Thoracic aorta (tissue), 2 donors: ENCODE measurements at places on chromosomes 7 and 10.

DNA sequence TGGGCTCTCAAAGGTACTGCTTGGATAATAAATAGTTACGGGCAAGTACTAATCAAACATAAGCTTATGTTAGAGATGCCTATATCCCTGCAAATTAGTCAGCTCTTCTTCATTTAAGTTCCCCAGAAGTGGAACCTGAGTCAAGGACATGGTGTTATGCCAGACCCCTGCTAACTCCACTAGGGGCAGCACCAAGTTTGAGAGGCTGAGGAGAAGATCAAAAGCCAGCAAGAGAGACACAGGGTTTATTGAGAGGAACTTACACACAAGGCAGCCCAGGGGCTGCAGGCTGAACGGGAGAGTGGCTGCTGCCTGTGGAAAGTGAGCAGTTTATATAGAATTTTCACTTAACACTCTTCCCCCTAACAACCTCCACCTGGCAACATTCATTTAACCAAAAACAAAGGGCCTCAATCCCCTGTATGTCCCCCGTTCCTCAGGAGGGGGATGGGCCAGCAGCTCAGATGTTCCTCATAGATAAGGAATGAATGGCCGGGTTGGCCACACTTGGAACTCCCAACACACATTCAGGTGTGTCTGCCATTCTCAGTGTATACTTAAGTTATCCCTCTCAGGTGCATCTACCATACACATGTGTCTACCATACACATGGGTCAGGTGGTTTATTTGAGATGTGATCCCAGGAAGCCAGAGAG, 62.6 kb upstream of the GHITM start:
- no peak for DNase-seq

DNA sequence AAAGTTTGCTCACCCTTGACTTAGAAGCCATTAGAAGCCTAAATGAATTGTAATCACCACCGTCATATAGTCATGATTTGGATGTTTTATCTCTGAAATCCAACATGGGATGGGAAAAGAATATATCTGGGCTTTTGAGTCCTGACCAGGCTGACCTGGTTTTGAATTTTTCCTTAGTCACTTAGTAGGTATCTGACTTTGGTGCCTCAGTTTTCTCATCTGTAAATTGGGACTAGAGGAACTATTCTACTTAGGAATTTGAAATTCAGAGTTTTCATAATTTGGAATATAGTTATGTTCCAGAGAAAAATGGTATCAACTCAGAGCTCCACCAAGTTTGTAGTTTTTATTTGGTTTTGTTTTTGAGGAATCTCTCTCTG, 40.9 kb downstream of the SHOC2 start:
- DNase-seq: no peak

DNA sequence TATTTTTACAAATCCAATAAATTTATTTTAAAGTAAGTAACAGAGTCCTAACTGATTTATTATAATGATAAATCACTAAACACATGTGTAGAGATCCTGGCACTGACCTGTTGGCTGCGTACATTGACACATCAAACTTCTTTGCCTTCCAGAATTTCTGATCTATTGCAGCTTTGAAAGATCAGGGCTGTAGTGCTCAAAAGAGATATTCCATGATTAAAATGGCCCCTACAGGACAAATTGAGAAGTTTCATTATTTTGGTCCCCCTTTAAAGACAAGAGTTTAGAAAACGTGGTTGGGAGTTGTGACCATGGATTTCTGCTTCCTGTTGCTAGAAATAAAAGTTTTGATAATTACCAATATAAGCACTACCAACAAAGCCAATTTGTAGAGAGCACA, 87.7 kb upstream of the PDK4 start:
- no peak for DNase-seq

- DNase-seq: no peak
These were observed 384 bp upstream of the TMEM229A start for GRCh38 chr7:124033095-124033806.

- no peak for DNase-seq
These were observed 274.2 kb downstream of the DPP6 start for GRCh38 chr7:154326421-154326820.

- DNase-seq: no peak
These were observed 122.7 kb upstream of the STEAP4 start for GRCh38 chr7:88429382-88429781.

GRCh38 chr7:94525923-94526322, 16.3 kb downstream of the CASD1 start:
- no peak for DNase-seq

GRCh38 chr7:123271231-123271630, 71.5 kb upstream of the SLC13A1 start:
- DNase-seq: no peak

DNA sequence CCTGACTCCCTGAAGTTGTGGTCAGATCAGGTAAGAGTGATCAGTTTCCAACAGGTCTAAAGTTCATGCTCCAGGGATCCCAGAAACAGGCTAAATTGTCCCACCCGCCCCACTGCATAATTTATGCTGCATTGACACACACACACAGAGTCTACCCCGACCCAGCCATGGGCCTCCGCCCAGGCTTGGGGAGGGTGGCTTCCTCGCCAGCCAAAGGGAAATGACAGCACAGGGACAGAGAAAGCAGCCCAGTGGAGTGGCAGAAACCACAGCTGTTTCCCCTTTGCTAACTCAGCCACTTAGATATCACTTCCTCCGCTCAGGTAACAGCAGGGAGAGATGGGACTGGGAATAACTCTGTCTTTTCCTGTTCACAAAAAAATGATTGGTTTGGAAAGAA, 9.4 kb downstream of the SH3PXD2A start:
- no peak for DNase-seq

DNA sequence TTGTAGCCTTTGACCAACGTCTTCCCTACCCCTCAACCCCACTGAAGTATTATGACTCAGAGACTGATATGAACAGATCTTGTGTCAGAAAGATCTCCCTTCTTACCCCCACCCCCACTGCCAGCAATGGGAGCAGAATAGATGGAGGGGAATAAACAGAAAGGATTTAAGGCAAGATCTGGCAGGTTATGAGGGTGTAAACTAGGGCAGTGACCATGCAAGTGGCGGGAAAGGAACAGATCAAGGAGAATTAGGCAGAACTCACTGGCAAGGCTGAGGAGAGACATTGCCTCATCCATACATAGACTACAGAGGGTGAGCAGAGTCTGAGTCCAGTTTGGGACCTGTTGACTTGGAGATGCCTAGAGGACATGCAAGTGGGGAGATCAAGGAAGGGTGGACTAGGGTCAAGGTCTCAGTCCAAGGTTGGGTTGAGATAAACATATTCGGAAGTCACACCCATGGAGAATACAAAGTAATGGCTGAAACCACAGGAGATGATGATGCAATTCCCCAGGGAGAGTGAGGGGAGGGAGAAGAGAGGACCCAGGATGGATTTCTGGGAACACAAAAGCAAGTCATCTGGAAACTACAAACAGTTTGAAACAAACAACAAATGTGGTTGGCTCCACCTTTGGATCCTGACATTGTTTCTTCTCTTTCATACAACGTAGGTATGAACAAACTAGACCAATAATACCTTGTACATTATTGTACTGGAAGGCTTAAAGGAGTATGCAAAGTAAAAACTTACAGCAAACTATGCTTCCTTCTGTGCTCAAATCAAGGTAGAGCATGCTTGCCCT, 44.9 kb upstream of the IL6 start:
- no peak for DNase-seq

DNA sequence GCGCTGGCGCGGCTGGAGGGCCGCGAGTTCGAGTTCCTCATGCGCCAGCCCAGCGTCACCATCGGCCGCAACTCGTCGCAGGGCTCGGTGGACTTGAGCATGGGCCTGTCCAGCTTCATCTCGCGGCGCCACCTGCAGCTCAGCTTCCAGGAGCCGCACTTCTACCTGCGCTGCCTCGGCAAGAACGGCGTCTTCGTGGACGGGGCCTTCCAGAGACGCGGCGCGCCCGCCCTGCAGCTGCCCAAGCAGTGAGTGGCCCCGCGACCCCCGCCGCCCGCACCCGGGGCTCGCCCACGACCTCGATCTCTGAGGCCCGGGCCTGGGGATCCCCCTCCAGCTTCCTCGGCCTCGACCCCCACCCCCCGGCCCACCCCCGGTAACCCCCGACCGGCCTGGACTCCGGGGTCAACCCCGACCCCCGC, 537 bp downstream of the FOXK1 start:
- DNase-seq: no peak

DNA sequence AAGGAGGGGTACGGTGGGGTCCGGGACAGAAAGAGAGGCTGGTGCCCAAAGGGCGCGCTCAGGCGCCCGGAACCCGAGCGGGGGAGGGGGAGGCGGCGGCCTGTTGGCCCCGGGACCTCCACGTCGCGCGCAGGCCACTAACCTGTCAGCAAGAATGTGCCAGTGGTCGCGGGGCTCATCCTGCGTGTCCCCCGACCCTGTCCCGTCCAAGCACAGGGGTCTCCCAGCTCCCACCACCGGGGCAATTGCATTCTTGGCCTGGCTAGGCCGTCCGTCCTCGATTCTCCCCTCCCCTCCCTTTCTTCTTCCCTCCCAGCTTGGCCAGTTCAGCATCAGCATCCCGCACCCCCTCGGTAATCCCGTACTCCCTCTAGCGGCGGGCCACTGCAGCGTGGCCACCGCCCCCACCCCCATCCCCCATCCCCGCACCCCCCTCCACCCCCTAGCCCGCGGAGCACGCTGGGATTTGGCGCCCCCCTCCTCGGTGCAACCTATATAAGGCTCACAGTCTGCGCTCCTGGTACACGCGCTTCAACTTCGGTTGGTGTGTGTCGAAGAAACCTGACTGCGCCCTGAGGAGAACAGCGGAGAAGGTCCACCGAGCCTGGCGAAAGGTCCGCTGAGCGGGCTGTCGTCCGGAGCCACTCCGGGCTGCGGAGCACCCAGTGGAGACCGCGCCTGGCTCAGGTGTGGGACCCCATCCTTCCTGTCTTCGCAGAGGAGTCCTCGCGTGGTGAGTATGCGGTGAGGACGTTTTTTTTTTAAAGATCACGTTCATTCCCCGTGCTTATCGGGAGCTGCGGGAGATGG, at the start of gene SGCE:
TSS of gene SGCE (minus strand) at position 286 of the 810 bp plus-strand sequence. CDS start at position 251, 35 bp downstream.
- no peak for DNase-seq

- DNase-seq: no peak
These were observed 121.5 kb downstream of the TNS3 start for GRCh38 chr7:47460251-47460989.

DNA sequence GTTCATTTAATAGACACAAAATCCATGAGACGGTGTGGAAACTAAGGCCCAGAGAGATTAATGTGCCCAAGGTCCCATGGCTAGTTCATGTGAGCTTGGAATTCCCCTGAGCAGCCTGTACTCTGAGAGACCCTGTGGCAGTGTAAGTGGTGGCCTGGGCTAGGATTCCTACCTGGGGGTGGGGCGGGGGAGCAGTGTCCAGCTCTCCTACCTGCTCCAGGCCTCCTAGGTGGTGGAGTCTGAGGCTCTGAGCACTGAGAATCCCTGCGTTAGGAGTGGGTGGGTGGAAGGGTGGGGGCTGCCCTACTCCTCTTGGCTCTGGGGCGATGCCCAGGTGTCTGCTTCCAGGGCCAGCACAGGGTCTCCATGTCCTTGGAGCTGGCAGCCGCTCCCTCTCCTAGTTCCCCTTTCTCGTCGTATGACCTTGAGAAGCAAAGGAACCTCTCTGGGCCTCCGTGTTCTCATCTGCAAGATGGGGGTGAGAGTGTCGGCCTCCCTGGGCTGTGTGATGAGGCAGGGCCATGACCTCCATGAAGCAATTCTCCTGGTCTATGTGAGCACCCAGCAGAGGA, 2.5 kb downstream of the SNCG start:
- DNase-seq: peak; percentile 1

GRCh38 chr7:148253629-148254028, 336.9 kb upstream of the C7orf33 start:
- no peak for DNase-seq

GRCh38 chr10:118214776-118215175, 127.3 kb downstream of the FAM204A start:
- DNase-seq: no peak

DNA sequence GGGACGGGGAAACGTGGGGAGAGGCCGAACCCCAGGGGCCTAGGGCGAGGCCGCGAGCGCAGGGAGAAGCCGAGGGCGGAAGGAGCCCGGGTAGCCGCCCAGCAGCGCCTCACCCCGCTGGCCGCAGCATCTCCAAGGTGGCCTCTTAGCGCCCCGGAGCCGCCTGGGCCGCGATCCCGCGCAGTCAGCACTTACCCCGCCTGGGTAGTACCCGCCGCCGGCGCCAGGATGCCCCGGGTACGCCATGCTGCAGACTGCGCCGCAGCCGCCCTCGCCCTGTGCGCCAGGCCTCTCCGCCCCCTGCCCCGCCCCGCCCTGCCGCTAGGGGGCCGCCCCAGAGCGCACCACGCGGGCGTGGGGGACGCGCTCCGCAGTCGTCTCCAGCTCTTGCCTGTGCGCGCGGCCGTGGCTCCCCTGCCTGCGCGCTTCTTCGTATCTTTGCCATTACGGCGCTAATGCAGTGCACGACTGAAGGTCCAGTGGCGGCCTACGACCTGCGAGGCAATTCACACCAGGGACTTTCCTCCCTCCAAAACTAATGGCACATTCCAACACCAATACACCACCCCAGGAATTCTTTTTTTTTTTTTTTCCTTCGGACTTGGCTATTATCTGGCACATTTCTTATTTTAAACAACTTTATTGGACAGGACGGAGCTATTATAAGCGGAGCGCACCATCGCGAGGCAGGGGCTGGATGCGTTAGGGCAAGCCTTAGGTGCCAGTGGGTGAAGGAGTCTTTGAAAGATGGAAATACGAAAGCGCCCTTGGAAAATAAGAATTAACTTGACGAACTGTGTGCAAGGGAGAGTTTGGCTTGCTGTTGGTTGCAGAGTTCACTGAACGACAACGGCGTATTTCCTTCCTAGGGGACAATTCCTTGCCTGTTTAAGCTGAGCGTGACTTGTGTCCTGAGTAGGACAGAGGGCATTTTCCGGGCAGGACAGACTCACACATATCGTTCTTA, at the start of gene SRI:
TSS of gene SRI (minus strand) at position 258 of the 967 bp plus-strand sequence. CDS start at position 246, 12 bp downstream.
- DNase-seq: peak; percentile 54

GRCh38 chr10:65845916-65846315, 1079.9 kb upstream of the LRRTM3 start:
- no peak for DNase-seq

DNA sequence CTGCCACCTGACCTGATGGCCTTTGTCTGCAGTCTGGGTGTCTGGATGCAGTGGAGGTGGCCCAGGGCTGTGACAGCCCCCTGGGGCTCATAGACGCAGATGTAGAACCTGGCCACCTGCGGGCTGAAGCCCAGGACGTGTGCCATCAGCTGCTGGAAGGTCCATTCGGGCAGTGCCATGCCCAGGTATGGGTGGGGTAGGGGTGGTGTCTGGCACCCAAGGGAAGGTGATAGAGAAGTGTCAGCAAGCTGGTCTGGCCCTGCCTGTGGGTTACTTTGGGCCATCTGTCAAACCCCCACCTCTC, 6.1 kb upstream of the ZNF467 start:
- DNase-seq: no peak

DNA sequence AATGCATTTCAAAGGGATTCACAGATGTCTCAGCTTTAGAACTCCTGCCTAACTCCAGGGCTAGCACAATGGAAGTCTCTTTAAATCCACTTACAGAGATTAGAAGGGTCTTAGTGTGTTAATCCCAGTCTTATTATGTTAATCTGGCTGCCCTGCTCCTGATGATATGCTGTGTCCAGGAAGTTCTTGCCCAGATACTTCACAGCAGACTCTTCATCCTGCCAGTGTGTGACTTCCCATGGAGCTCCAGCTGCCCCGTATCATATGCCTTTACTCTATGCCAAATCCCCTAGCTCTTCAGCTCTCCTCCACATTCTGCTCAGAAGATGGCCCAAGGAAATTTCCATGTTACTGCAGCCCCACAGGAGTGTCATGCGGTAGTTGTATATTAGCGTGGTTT, 533.8 kb downstream of the GALNT17 start:
- DNase-seq: no peak
